ENCODE measurements at places on chromosomes 16 and 17. TPM values are rescaled to one million over a fixed set of nuclear protein-coding genes. Genes with fewer than 3 reads are reported as not detected.

Gene TEX19
- 0.55 TPM for polyA plus RNA-seq

Gene CTRB1
- not detected for polyA plus RNA-seq

Gene TPSB2
- polyA plus RNA-seq, result not detected

Gene SPATA2L
- 4.9 TPM for polyA plus RNA-seq

Gene GNAO1
- 0.24 TPM for polyA plus RNA-seq

Gene TERB1
- polyA plus RNA-seq, result 0.17 TPM

Gene SDR42E1
- polyA plus RNA-seq, result 1.4 TPM

Gene MYH8
- polyA plus RNA-seq, result not detected

Gene KRT33A
- polyA plus RNA-seq, result not detected

Gene RHBDF2
- 42.9 TPM for polyA plus RNA-seq

Gene MIEN1
- 73.2 TPM for polyA plus RNA-seq

Gene PERCC1
- not detected for polyA plus RNA-seq

Gene TIMP2
- 166 TPM for polyA plus RNA-seq

Gene CCL5
- not detected for polyA plus RNA-seq

Gene KRT16
- polyA plus RNA-seq, result not detected

Gene HS3ST3B1
- polyA plus RNA-seq, result 0.15 TPM

Data from A549 (cell line).